ENCODE measurements at places on chromosomes 16 and 17.

DNA sequence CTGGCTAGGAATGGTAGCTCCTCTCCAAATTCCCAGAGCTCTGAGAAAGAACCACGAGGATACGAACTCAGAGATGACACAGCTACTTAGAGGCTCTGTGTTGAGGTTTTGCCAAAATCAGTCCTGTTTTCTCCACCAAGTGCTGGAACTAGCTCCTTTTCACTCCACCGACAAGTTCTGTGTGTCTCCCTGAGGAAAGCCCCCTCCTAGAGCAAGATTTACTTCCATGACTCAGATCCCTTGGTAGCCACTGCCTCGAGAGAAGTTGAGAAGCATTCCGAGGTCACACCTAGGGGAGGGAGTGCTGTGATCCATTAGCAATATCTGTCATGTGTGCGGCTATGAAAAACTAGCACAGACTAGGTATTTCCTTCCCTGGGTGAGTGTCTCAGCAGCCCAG, 30.6 kb downstream of the IL21R start:
- no peak for DNase-seq

GRCh38 chr17:73644145-73645049, at the start of gene SDK2:
SDK2 (minus strand) TSS chr17:73644445; CDS start chr17:73644088, 357 bp downstream.
- DNase-seq = peak; percentile 30

DNA sequence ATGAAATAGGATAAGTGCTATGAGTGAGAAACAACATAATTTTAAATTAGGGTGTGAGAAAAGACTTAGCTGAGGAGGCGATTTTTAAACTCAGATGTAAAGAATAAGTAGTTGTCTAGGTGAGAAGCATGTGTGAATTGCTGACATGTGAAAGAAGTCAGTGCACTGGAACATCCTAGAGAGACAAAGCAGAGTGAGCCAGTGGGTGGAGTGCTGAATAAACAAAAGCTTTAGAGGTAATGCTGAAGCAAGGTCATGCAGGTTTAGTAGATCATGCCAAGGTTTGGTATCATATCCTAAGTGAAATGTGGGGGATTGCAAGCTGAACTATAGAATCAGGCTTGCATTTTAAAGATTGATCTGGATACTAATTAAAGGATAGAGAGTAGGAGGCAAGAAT, 89.4 kb downstream of the KIF2B start:
- no peak for DNase-seq

DNA sequence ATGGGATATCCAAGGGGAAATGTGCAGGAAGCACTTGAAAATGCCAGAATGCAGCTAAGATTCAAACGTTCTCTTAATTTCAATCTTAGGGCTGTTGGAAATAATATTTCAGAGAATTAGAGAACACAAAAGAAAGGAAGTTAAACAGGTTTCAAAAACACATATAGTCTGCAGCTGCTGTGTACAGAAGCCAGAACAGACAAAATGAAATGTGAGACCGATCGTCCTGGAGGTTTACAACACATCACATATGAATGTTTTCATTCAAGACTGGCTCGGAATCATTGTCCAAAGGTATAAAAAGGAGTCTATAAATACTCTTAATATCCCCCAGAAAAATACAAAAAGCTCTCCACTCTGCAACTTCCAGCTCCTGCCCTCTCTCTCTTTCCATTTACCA, 14.3 kb downstream of the CYTH1 start:
- DNase-seq = no peak

DNA sequence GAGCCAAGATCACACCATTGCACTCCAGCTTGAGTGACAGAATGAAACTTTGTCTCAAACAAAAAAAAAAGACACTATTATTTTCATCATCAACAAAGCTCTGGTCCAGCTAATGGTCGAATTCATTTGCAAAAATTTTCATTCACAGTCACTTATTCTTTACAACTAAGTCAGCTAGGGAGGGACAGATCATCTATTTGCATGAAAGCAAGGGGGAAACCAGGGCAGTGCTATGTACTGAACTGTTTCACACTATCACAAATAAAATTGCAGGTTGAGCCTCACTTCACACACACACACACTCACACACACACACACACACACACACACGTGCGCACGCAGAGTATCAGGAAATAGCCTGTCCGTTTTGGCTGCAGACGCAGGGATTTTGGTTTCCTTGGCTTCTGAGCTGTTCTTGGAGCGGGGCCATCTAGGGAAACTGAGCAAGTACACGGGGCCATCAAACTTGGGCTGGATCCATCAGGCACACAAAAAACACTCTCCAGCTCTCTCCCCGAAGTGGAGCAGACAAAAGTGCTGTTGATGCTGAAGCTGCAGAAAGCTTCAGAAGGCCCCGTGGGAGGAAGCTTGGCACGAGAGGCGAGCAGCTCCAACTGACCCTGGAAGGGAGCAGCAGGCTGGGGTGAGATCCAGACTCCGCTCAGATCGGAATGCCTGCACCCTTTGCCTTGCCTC, 44.3 kb upstream of the HELZ start:
- no peak for DNase-seq

DNA sequence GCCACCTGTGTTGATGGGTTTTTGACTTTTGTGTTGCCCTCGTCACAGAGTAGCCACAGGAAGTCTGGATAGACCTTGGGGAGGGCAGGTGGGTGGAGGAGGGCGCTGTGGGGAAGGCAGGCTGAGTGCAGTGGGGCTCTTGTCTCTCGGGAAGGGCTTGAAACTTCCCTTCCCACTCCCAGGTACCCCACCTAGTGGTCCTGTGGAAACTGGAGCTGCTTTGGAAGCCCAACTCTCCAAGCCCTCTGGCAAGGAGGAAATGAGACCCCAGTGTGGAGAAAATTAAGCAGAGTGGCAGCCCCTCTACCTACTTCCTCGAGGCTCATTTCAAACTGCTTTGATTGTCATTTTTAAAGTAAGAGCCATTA, 9.2 kb downstream of the CA5A start:
- no peak for DNase-seq

GRCh38 chr17:44977814-44978550, 9.9 kb upstream of the C1QL1 start:
- DNase-seq = no peak

- no peak for DNase-seq
These were observed 34.6 kb downstream of the TBCD start for GRCh38 chr17:82786427-82786826.

All from naive B cell (primary cell).